Stimulated activated CD4-positive, alpha-beta T cell treated with anti-CD3 and anti-CD28 coated beads, Interleukin-2, amount 100 ng/mL, for 24 hours (primary cell): ENCODE measurements at places on chromosomes 2 and 18.

DNA sequence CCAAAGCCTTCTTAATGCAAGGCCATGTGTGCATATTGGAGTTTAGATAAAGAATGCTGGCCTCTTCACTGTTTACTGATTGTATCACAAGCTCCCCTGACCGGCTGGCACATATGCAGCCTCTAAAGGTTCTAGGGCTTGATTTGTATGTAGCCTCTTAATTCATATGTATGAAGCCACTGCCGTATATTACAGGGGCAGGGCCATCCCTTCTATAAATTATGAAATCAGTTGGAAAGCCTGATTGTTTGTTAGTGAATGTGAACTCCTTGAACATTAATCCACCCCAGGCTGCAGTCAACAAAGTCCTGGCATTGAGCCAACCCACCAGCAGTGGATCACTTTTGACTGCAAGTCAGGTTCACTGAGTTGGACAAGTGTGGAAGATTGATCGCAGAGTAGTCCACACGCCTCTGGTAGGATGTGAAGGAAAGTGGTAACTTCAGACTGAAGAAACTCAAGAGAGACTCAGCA lies 61.6 kb upstream of the PARD3B start:
- DNase-seq: no peak

GRCh38 chr18:11114653-11115052 lies 34.7 kb downstream of the PIEZO2 start:
- no peak for DNase-seq

- no peak for DNase-seq
Measured at GRCh38 chr2:227862227-227862740, 9.1 kb upstream of the DAW1 start.

GRCh38 chr2:5701266-5701665 lies 9.1 kb downstream of the SOX11 start:
- DNase-seq: no peak

DNA sequence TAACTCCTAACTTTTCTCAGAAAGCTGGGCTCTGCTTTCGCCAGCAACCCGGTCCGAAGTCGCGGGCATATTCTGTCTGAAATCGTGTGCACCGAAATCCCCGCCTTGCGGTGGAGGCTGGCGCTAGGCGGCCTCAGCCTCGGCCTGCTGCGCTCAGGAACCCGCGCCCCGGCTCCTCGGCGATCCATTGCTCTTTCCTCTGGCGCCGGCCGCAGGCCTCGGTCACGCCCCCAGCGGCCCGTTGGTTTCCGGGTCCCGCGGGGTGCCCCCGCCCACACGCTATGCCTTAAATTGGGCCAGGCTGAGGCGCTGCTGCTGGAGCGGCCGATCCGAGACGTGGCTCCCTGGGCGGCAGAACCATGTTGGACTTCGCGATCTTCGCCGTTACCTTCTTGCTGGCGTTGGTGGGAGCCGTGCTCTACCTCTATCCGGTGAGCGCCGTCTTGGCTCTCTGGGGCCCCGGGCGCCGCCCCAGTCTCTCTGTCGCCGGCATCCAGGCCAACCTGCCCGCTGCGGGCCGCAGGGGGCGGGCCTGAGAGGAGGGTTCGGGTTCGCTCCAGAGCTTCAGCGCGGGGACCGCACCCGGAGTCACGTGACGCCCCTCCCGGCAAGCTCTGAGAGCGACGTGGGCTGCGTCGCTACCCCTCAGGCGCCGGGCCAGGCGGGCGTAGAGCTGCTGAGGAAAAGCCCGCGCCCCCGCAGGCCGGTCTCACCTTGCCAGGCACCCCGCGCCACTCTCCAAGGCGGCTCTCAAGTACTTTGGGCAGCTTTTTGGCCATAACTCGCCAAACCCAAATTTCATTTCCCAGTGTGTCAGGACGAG lies at the start of gene CYP20A1:
Gene CYP20A1, plus strand, starts transcription at position 315 of the 823 bp plus-strand sequence. Its CDS starts 45 bp downstream, at position 360.
- DNase-seq: peak; percentile 98

DNA sequence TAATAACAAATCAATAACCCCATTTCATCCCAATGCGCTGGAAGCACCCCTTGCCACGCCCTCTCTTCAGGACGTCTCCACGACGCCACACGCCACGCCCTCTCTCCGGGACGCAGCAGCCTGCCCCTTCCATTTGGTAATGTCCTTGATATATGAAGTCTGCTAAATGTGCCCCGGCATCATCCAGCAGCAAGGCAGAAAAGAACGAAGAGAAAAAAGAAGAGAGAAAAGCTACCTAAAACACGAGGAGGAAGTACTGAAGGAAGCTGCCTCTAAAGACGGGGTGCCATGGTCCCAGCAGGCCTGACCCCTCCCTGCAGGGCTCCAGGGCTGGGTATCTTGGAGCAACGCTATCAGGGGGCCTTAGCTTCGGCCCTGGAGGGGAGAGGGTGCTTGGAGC lies 41.8 kb downstream of the CNGA3 start:
- DNase-seq: no peak

GRCh38 chr18:55283309-55283708 lies 304.7 kb downstream of the TCF4 start:
- DNase-seq: no peak

DNA sequence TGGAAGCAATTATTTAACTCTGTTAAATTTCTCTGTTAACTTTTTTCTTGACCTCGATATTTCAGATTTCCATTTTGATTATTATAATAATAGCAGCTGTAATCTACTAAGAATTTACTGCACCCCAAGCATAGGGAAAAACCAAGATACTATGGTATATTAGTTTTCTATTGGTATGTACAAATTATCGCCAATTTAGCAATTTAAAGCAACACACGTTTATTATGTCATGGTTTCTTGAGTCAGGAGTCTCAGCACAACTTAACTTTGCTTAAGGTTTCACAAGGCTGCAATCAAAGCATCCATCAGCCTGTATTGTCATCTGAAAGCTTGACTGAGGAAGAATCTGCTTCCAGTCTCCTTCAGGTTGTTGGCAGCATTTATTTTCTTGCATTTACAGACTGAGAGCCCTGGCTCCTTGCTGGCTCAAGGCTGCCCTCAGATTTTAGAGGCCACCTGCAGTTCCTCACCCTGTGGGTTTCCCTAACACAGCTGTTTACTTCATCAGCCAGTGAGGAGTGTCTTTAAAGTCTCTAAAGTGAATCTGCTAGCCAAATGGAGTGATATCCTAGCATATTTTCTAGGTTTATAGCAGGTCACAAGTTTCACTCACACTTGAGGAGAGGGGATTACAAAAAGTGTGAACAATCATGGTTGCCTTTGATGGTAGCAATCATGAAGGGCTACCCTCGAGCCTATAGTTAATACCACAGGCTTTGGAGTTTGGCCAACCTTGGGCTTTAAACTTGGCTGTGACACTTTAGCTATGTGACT lies 4.4 kb upstream of the VPS54 start:
- DNase-seq: no peak

DNA sequence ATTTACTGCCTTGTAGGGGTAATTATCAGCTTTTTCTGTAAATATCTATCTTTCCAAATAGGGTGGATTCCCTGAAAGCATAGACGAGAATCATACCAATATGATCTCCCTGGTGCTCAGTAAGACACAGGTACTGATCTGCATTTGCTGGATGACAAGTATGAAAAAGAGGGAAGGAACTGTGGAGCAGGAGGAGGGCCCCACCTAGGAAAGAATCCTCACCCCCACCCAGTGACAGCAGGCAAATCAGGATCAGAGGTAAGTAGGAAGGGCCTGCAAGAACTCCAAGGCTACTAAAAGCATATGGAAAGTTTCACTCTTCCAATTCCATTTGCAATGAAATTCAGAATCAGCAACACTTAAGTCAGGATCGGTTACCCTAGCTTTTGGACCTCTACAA lies 42.3 kb downstream of the METTL8 start:
- DNase-seq: no peak

GRCh38 chr2:138433995-138434951 lies 67.3 kb upstream of the SPOPL start:
- DNase-seq: no peak

- no peak for DNase-seq
Measured at GRCh38 chr2:190138032-190138431, 75.5 kb upstream of the MSTN start.

- DNase-seq: no peak
Measured at GRCh38 chr2:120887741-120888231, 152.1 kb downstream of the GLI2 start.

GRCh38 chr2:147713349-147713748 lies 131.5 kb upstream of the ACVR2A start:
- no peak for DNase-seq

- no peak for DNase-seq
Measured at GRCh38 chr2:238456449-238456848, 29.7 kb downstream of the ASB1 start.

DNA sequence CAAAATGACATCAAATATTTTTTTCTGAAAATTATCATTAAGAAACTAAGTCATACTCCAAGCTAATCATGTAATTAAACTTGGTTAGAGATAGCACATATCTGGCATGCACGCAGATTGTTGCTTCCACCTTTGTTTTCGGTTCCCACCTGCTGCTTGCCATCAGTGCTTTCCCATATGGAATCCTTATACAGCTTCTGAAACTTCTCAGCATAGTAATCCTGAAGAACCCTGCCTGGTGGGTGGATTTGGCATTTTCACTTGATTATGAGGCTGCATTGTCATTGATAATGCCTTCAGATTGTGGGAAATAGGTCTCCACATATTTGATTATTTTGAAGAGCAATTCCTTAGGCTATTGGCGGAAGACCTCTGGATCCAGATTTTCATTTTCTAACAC lies 47.5 kb downstream of the ZC3H6 start:
- DNase-seq: no peak

GRCh38 chr2:54757500-54757899 lies 34.0 kb downstream of the EML6 start:
- DNase-seq: no peak

DNA sequence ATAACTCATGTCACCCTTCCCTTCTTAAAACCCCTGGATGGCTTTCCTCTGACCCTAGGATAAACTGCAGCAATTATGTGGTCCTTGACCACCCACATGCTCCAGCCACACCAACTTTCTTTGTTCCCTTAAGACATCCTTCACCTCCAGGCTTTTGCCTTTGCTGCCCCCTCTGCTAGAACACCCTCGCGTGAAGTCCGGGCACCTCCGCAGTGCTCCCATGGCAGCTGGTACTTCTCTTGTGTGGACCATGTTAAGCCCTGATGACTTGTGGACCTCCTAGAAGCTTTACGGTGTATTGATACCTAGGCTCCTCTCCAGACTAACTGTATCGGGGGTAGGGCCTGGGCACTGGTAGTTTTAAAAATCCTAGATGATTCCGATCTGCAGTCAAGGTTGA lies 824 bp upstream of the ABHD1 start:
- no peak for DNase-seq

- DNase-seq: no peak
Measured at GRCh38 chr2:181129364-181130056, 149.1 kb downstream of the UBE2E3 start.

- no peak for DNase-seq
Measured at GRCh38 chr2:204268971-204269370, 276.3 kb upstream of the PARD3B start.

GRCh38 chr2:1701556-1702185 lies 42.6 kb downstream of the PXDN start:
- DNase-seq: no peak

- DNase-seq: no peak
Measured at GRCh38 chr2:101947374-101947773, 44.4 kb upstream of the IL1R2 start.

- no peak for DNase-seq
Measured at GRCh38 chr2:69579536-69579935, 64.0 kb downstream of the AAK1 start.

GRCh38 chr2:8438996-8439395 lies 242.9 kb upstream of the ID2 start:
- DNase-seq: no peak

DNA sequence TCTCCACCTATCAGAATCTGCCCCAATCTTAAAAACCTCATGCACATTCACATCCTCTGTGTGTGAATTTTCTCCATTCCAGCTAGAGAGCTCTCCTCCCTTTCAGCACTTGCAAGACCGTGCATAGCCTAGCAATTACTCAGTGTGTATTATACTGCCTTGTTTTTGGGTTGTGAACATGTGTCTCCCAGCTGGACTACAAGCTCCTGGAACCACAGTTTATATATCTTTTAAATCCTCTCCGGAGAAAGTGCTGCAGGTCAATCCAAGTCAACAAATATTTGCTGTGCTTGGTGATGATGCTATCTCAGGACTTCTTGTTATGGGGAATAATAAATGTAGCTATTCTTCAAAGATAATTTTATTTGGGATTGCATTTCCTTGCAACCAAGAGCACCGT lies 58.2 kb upstream of the MEX3C start:
- no peak for DNase-seq

DNA sequence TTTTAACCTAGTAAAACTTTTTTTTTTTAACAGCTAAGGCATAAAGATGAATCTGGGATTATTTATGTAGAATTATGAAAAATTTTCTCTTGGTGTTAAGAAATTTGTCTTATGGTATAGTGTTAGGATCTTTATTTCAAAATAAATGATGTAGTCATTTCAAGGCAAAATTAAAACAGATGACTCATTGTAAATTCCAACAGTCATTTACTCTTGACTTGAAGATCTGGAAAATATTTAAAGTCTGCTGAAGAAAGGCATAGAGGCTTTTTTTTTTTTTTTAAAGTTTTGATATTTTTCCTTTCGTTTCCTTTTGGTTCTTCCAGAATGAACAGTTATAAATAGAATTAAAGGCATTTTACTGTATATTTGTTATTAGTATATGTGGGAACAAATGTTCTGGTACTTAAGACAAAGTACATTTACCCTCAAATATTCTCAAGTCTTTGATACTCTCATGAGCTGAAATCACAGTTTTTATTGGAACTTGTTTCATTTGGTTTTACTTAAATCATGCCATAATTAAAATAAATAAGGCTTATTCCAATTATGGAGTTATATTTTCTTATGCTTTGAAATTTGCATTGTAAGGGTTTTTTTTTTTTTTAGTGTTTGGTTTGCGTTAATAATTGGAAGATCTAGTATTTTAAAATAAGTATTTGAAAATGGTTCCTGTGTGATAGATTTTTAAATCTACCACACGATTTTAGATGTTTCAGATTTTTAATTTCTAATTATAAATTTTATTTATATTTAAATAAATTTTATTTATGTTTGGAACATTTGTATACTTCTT lies 29.9 kb downstream of the GLS start:
- DNase-seq: no peak

- no peak for DNase-seq
Measured at GRCh38 chr2:206790311-206790935, 25.0 kb downstream of the FASTKD2 start.

GRCh38 chr2:112343827-112344585 lies 68.6 kb downstream of the ZC3H6 start:
- no peak for DNase-seq

- DNase-seq: no peak
Measured at GRCh38 chr2:25159949-25160348, 8.4 kb downstream of the POMC start.

DNA sequence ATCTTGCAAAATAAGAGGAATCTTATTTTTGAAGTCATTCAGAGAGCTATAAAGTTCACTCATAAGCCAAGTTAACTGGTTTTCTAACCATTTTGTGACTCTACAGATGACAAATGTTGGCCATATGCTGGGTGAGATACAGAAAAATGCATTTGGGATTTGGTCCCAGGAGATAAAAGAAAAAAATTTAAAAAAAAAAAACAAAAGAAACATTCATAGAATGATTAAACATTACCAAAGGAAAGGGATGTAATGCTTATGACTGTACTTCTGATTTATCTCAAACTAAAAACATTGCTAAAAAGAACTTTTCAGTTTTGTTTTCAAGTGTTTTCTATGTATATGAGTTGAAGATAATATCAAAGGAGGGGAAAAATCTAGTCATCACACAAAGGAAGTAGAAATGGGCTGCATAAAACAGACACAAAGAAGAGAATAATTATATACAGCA lies 43.1 kb downstream of the PELI1 start:
- DNase-seq: no peak
